ENCODE measurements at places on chromosomes 2 and 18. TPM values are rescaled to one million over a fixed set of nuclear protein-coding genes. Genes with fewer than 3 reads are reported as not detected.

TMEM247 gene
- total RNA-seq: not detected

GRCh38 chr2:204923957-204924356 lies 378.7 kb downstream of the PARD3B start:
- no peak for DNase-seq

DNA sequence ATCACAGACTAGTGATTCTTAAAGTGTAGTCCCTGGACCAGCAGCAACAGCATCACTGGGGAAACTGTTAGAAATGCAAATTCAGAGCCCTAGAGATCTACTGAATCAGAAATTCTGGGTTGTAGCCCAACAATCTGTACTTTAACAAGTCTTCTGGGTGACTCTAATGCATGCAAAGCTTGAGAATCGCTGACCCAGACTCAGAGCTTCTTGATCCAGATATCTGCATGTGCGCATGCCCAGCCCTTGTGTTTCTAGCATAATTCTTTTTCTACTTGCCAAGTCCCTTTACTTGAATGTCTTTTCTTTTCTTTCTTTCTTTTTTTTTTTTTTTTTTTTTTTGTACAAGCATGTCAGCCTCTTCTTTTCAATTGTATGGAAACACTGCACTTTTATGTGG lies 60.4 kb downstream of the FIGN start:
- DNase-seq: no peak

- no peak for DNase-seq
These were observed 139.6 kb upstream of the NETO1 start for GRCh38 chr18:73007195-73007914.

All from activated naive CD4-positive, alpha-beta T cell treated with anti-CD3 and anti-CD28 coated beads, Interleukin-2, amount 50 U/mL, for 72 hours (primary cell).